ENCODE measurements at places on chromosomes 16 and 17.

DNA sequence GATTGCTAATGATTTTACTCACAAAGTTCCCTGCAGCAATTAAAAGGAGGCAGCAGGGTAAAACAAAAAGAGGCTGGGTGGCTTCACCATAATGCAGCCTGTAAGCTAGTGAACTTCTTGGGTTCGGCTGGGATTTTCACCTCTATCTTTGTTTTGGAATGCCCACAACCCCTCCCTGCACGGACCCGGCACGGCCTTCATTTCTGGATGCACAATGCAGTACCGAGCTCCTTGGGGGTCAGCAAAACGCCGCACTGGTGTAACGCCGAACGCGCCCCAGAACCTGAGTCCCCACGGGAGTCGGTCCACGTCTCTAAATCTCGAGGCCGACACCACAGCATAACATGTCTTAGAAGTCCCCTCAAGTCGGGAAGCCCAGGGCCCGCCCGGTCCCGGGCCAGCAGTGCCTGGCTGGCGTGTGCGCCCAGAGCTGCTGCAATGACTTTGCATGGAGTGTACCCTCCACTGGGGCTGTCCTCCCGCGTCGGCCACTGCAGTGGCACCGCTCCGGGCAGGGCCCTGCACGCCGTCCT lies 759 bp downstream of the UBE2O start:
- no peak for DNase-seq

DNA sequence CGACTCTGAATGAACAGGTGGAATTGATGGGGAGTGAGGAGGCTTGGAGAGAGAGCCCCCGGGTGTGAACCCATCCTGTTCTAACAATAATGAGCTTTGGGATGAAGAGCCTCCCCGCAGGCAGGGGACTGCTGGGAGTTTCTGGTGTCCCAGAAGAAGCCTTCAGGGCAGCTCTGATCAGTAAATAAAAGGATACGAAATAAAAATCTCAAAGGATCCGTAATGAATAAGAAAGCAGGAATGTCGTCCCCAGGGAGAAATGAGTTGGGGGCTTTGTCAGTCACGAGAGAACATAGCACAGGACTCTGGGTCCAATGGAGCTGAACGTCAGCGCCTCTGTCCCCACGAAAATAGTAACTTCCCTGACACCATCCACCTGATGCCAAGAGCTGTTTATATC lies 113.4 kb downstream of the PITPNC1 start:
- DNase-seq: no peak

DNA sequence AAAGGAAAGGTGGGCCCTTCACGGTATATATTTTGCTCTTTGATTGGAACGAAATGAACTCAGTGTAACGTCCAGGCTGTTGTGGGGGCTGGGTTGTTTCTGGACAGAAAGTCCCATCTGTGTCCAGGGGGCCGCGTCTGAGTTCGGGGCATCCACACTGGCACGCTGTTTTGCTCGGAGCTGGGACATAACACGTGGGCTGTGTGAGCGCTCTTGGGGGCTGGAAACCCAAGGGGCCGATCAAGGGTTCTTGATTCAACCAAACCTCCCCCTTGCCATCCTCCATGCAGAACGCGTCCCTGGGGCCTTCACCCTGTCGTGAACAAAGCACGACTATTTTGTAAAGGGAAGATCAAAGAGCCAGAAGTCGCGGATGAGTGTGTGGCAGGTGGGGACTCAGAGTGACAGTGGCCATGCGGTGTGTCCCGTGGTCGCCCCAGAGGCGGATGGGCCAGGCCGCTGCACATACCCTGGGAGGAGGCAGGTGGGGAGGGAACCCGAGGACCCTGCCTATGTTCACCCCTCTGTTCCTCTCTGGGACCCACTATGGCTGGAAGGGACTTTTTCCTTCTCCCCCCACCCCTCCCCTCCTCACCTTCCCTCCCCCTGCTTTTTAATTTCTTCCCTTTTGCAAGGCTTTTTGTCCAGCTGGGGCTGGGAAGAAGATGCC lies 387.2 kb downstream of the SEC14L1 start:
- no peak for DNase-seq

DNA sequence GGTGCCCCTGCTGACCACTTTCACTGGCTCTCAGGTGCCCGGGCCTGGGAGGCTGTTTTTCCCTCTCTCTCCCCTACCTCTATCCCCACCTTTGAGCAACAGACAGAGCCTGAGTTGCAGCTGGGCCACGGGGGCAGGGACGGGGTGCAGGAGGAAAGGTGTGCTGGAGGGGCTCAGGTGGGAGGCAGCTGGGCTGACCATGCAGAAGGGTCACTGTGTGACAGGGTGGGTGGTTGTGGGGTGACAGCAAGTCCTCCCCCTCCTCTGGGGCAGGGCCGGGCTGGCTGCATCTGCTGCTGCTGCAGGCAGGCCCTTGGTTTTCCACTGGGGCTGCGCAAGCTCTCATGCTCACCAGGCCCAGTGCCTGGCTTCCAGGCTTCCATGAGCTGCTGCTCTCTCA lies 6.6 kb downstream of the ZNF319 start:
- no peak for DNase-seq

- DNase-seq: no peak
These were observed 120.2 kb upstream of the HLF start for GRCh38 chr17:55144518-55144917.

DNA sequence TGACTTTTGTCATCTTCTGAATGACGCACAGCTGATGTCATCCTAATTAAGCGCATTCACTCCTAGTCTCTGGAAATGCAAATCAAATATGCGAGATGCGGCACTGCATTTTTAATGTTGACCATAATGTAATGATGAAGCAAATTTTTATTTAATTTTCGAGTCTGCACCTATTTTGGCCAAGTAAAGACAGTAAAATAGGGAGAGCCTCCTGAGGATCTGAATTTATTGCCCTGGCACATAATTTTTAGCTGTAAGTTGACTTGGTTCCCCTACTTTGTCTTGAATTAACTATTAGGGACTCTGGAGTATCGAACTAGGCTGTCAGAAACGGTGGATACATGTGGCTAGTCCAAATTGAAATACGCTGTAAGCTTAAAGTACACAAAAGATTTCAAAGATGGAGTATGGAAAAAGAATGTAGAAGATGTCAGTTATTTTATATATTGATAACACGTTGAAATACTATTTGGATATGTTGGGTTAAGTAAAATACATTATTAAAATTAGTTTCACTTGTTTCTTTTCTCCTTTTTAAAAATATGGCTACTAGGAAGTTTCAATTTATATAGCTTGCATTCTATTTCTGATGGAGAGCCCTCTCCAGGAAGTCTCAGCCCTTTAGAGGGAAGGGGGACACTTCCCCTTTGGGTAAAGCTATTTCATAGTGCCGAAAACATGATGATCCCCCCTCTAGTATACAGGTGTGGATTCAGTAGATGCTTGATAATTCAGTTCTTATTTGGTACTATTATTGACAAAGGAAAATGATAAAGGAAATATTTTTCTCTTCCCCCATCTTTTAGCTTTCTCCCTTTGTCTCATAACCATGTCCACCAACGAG lies 991 bp downstream of the KPNA2 start:
- DNase-seq: no peak

DNA sequence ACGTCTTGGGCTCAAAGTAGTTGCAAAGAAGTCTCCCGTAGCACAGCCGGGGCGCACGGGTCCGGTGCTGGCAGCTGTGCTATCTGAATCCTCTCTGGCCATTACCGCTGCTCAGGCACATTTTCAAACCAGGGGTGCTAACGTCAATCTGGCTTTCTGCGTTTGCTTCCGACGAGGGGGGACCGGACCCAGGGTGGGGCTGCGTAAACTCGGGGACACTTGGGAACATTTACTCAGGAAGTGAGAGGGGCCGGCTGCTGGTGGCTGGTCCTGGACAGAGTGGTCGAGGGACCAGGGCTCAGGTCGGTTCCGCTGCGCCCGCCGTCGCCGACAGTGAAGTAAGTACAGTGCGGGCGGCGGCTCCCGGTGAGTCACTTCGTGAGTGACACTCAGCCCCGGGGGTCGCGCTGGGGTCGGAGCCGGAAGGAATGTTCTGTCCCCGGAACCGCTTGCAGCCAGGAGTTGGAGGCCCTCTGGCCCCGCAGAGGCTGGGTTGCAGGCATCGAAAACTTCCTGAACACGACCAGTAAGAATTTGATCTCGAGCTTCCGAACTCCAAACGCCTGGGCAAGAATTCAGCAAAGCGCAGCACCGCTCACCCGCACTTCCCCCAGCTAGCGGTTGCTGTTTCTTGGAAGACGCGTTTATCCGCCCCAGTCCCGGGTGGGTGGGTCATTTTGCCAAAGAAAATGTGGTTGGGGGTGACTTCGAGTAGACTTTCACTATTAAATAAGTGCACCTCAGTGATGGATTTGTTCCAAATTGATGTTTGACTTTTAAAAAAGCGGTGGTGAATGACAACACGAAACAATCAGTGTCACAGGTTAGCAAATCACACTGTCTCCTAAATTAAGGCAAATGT lies 1.4 kb upstream of the HS3ST3B1 start:
- DNase-seq: no peak

GRCh38 chr17:12261354-12261753 lies 240.7 kb downstream of the MAP2K4 start:
- no peak for DNase-seq

DNA sequence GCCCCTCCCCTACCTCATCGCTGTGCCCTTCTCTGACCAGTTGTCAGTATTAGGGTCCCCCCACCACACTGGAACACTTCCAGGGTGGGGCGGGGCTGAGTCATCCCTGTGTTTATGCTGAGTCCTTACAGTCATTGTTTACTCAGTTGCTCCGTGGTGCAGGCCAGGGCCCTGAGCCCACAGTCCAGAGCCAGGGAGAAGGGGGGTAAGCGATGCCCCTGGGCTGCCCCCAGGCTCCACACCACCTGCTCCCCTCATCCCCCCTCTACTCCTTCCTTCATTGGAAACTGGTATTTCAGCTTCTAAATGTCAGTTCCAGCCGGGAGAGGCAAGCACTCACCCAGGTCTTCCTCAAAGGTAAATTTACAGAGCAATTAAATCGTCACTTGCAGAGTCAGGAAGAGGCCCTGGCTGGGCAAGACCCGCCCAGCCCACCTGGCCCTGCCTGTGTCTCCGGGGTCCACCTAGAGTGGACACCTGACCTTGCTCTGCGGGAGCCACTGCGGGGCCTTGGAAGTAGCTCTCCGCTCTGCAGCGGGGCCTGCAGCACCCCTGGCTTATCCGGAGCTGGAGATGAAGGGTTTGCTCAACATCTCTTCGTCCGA lies 4.8 kb downstream of the ATP2A3 start:
- DNase-seq: peak; percentile 69

DNA sequence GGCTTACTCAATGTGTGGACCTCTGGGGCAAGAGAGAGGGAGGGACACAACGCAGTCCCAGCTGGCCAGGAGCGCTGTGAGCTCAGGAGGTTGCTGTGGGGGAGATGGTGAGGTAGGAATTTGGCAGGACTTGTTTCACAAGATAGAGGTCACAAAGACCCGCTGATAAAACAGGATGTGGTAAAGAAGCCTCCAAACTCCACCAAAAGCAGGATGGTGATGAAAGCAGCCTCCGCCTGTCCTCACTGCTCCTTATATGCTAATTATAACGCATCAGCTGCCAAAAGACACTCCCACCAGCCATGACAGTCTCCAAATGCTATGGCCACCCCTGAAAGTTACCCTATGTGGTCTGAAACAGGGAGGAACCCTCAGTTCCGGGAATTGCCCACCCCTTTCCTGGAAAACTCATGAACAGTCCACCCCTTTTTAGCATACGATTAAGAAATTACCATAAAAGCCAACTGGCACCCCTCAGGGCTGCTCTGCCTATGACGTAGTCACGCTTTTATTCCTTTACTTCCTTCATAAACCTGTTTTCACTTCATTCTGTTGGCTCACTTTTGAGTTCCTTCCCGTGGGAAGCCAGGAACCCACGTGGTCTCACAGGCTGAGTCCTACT lies 5.3 kb upstream of the EIF4A3 start:
- no peak for DNase-seq

- DNase-seq: no peak
These were observed 14.4 kb upstream of the DHRS7C start for GRCh38 chr17:9805769-9806168.

- peak; percentile 14 for DNase-seq
These were observed 1.3 kb upstream of the TUBB3 start for GRCh38 chr16:89921702-89922476.

DNA sequence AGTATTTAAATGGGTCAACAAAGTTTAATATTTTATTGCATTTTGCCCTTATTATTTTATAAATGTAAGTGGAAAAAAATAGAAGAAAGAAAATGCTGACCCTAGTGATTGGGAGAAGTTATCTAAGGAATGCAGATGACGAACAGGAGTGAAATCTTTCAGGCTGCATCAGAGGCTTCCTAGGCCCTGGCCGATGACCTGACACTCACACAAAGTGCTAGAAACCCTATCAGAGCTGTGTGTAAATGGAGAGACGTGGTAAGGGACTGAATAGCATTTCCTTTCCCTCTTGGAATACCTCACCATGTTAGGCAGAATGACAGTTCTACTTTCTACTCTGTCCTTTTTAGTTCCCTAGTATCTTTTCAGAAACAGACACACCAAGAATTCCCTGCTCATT lies 44.9 kb upstream of the CNEP1R1 start:
- no peak for DNase-seq

- DNase-seq: no peak
These were observed 150.0 kb upstream of the PSMD7 start for GRCh38 chr16:74146643-74147042.

GRCh38 chr17:52536489-52536888 lies 378.0 kb upstream of the CA10 start:
- DNase-seq: no peak

GRCh38 chr17:2214047-2214928 lies 89.3 kb downstream of the SMG6 start:
- no peak for DNase-seq

DNA sequence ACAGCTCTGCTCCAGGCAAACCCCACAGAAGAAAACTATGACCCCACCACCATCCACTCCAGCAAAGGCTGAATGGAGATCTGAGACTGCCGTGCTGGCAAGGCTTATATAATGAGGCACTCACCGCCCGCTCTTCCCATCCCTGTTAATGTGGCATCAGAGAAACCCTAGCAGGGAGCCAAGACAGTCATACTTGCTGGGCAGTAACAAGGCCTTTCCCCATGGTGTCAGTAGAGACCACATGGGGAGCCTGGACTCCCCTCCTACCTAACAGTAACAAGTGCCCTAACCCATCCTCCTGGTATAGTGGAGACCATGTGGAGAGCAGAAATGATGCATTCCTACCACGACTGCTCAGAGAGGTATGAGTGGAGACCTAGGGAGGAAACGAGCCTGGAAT lies 235.2 kb downstream of the C16orf78 start:
- no peak for DNase-seq

GRCh38 chr16:63789603-63790002 lies 1332.3 kb downstream of the CDH11 start:
- no peak for DNase-seq

GRCh38 chr16:64475627-64476351 lies 646.1 kb downstream of the CDH11 start:
- no peak for DNase-seq

GRCh38 chr16:57787519-57787905 lies 14.8 kb downstream of the KIFC3 start:
- no peak for DNase-seq

DNA sequence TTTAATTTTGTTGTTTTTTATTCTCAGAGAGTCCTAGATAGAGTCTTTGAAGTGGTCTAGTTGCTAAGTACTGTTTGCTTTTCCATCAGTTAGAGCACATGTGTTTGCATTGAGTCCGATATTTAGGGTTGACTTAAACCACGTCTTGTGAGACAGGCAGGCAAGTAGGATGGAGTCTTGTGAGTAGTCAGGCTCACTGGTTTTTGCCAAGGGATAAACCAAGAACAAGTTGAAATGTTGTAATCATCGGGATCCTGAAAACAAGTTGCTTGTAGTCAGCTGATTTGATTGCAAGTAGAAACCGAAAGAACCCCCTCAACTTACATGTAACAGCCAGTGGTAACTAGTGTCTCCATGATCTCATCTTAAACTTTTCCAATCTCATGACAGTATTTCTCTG lies 17.2 kb downstream of the ATP6V0A1 start:
- no peak for DNase-seq
